ENCODE measurements at places on chromosomes 16 and 17. TPM values are rescaled to one million over a fixed set of nuclear protein-coding genes. Genes with fewer than 3 reads are reported as not detected.

The NPIPA3 gene
- not detected for total RNA-seq

The APOBR gene
- total RNA-seq, result 0.05 TPM

DNA sequence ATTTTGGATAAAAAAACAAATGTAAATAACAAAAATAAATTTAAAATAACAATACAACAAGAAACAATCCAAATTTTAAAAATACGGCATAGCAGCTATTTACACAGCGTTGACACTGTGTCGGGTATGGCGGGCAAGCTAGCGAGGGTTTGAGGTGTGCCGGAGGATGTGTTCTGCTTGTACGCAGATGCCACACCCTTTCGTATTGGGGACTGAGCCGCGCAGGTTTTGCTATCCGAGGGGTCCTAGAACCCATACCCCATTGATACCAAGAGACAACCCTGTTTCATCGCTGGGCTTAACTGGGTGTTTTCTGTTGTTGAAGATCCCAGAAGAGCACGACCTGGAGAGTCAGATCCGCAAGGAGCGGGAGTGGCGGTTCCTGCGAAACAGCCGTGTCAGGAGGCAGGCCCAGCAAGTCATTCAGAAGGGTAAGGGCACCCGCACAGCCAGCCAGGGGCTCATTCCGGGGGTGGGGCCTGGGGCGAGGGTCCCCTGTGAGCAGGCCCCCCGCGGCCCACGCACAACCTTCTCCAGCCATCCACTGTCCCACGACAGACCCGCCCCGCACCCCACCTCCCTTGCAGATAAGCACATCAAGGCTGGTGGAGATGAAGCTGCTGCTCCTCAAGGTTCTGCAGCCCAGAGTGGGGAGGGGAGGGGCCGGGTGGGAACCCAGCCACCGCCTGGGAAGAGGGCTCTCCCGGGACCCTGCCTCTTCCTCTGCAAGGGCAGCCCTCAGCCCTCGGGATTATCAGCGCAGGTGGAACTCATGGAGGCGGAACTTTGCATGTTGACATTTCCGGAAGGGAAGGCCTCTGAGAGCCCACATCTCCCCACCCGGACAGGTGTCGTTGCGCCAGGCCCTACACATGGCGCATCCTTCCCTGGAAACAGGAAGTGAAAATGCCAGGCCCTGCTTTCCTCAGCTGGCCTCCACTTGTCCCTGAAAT, 51.2 kb upstream of the CHMP6 start:
- DNase-seq, result no peak

DNA sequence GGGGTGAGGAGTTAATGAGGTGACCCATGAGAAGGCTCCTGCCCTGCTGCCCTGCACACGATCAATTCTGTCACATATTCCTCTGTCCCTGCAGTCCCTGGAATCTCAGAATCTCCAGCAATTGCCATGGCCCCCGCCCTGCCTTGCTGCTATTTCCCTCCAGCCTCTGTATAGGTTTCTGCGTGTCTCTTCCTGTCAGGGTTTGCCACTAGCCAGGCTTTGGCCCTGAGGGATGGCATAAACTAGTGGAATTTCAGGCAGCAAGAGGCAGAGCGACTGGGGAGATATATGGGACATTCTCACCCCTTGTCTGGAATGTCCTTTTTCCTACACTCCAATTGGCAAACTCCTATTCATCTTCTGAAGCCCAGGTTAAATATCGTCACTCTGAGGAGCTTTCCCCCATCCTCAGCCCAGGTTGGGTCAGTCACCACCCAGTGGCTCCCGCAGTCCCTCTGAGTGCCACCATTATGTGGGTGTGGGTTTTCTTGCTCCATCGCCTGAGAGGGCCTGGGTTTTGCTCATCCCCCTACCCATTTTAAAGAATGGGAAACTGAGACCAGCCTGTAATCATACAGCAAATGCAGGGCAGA, 15.5 kb upstream of the NATD1 start:
- DNase-seq, result no peak

- peak; percentile 39 for DNase-seq
Measured at GRCh38 chr17:44826123-44826790, 3.8 kb downstream of the GJC1 start.

- no peak for DNase-seq
Measured at GRCh38 chr16:11565665-11566064, 21.1 kb downstream of the LITAF start.

DNA sequence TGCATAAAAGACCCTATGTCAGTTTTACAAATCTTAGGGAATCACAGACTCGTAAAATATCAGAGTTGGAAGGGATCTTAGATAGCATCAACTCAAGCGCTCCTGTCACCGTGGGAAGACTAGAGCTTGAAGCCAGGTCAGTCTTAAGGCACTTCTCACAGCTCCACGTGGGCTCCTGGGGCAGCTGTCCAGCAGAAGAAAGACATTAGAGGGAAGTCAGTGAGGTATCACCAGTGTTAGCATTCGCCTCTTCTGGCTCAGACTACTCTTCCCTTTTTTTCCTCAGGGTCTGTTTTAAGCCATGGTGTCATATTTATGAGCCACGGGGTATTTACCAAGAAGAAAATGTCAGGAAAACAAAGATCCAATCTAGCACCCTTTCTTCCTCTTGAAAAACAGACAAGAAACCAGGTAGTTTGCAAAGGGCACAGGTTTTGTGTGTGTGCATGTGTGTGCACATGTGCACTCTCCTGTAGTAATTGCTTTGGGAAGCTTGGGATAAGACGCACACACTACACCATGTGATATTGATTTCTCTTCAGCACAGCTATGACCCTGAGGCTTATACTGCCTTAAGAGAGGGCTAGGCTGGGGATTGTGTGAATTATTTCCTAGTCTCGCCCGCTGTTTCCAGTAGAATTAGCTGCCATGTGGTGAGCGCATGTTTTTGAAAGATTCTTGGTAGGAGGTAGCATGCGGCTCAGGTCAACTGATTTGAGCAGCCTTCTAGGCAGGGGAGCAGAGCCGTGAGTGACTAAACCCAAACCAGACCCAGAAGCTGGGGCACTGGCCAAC, 61.0 kb upstream of the ELAC2 start:
- no peak for DNase-seq

DNA sequence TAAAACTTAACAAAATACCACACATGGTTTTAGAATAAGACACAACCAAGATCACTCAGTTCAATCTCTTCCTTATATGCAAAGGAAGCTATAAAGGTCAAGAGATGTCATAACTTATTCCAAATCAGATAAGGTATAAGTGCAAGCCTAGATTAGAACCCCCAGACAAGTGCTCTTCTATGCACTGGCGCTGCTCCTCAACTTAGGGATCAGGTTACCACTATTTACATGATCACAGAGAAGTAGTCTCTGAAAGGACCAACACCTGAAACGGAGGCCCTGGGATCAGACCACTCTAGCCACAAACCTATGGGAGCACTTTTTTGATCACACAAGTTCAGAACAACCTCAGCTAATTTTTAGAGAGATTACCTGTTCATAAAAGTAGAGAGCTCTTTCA, 16.6 kb downstream of the COPS3 start:
- no peak for DNase-seq

- no peak for DNase-seq
Measured at GRCh38 chr17:68306819-68307218, 15.5 kb downstream of the ARSG start.

Measured in renal cortical epithelial cell (primary cell).